ENCODE measurements at places on chromosomes 1 and 21.
A peak's percentile ranks its signal among the peaks of the same experiment; 100 is the strongest.

DNA sequence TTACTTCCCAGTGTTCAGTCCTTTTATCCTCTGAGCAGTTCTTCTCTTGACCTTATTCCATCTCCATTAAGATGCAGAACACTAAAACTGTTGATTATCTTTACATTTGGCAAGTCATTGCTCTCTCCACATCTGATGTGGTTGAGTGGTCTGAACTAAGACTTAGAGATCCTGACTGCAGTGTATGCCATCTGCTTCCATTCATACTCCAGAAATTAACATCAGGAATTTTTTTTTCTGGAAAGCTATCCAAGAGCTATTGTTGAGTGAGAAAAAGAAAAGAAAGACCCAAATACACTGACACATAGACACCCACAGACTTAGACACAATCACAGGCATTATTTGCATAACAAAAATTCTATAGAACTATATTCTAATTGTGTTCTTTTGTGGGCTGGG, 3.7 kb upstream of the TRIM62 start:
- DNase-seq, result no peak

GRCh38 chr1:7253118-7253480, 467.8 kb downstream of the CAMTA1 start:
- DNase-seq, result no peak

DNA sequence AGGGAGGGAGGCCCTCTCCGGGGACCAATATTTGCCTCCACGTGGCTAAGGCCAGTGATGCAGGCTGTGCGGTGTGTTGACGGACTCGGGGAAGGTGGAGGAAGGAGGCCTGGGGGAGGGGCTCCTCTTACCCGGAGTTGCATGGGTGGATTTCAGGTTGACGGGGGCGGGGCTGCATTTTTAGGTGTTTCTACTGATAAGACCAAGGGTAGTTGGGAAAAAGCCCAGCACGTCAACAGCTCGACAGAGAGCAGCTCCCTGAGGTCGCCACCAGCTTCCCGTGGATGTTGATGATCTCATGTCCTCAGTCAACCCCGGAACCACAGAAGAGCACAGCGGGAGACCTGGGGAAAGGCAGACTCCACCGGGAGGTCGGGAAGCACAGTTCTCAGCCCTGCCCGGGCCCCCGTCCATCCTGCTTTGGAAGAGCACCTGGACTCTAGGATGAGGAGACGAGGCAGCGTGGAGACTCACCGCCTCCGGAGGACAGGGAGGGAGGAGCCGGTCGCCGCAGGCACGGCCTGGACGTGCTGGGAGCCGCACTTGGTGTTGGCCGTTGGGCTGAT, 32.9 kb upstream of the COL6A1 start:
- no peak for DNase-seq

DNA sequence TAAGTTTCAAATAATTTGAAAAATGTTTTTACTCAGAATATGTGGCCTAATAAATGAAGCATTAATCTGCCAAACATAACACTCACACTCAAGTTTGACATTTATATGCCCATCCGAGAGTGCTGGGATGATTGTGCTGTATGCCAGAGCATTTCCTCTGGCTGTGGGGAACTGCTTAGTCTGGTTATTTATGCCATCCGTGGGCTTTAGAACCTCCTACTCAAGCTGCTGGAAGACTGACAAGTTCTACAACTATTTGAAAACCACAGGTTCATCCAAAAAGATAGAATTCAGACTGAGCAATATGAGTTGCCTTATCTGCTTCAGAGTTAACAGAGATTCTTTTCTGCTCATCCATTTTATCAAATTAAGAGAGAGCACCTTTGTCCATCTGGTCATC, 25.9 kb downstream of the PCNX2 start:
- no peak for DNase-seq

DNA sequence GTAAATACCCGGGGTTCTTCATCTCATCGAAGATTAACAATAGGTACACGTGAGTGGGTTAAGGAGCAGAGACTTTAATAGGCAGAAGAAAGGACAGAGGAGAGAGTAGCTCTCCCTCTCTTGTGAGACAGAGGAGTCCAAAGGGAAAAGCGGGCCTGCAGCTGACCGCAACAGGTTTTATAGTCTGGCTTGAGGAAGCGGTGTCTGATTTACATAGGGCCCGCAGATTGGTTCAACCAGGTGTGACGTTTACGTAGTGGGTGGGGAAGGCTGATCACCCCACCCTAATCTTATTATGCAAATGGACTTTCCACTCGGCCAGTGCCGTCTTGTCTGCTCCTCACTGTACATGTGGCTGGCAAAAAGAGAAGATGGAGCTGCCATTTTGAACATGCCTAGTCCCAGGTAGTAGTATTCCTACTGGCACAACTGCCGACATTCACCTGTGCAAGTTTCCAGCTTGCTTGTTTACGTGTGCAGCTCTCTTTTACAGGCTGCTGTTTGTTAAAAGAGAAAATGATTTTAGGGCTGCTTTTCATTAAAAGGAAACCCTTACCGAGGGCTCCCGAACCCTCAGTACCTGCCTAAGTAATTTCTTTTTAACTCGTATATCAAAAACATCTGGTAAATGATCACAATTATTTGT, 10.6 kb downstream of the CDC14A start:
- DNase-seq, result peak; percentile 15

DNA sequence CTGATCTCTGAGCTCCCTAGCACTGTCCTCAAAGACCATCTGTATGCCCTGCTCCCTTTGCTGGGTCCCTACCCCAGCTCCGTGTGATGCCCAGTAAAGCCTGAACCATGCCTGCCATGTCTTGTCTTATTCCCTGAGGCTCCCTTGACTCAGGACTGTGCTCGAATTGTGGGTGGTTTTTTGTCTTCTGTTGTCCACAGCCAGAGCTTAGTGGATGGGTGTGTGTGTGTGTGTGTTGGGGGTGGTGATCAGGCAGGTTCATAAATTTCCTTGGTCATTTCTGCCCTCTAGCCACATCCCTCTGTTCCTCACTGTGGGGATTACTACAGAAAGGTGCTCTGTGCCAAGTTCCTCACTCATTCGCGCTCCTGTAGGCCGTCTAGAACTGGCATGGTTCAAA, 5.7 kb downstream of the GSTM5 start:
- no peak for DNase-seq

DNA sequence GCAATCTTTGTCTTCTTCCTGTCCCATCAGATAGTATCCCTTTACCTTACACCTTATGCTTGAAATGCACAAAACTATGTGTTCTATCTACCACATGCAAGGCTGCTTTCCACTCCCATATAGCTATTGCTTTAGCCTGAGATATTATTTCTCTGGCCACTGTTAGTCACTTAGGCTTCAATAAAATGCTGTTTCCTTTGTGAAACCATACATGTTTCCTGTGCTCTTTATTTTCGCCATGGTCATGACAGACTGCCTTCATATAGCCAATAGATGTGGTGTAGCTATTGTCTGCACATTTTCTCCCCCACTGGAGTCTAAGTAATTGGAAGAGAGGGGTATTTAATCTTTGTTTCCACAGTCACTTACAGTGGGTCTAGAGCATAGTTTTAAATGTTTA, 108.4 kb downstream of the GREM2 start:
- DNase-seq, result no peak

GRCh38 chr1:117641536-117641935, 35.7 kb downstream of the TENT5C start:
- DNase-seq, result no peak

GRCh38 chr1:204108312-204109141, 35.6 kb downstream of the SOX13 start:
- DNase-seq, result peak; percentile 96

GRCh38 chr1:214451596-214451995, 99.8 kb downstream of the PTPN14 start:
- DNase-seq, result no peak
